Stimulated activated CD4-positive, alpha-beta T cell treated with anti-CD3 and anti-CD28 coated beads, TNF-alpha, amount 100 ng/mL, for 4 hours (primary cell): ENCODE measurements at places on chromosomes 1 and 21.
A peak's percentile ranks its signal among the peaks of the same experiment; 100 is the strongest.

DNA sequence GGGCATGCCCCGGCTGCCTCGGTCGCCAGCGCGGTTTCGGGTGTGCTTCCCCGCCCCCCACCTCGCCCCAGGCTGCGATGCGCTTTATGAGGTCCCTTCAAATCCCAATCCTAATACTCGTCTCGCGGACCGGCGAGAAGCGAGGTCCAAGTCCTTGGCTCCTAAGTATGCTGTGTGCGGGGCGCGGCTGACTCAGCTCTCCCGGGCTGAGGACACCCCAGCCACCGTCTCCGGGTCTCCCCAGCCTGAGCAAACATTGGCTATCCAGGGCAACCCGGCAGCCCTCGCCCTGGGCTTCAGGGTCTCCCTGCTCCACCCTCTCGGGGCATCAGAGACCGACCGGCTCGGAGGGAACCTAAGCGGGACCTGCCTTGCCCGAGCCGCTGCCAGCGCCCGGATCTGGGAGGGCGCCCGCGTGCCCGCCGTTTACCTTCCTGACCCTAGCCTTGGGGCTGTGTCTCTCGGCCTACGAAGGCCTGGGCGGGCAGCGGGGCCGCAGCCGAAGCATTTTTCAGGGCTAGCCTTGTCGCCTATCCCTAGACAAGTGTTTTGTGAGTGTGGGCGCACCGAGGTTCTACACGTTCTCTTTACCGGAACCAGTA lies 1.2 kb downstream of the ITPKB start:
- DNase-seq, result no peak

- no peak for DNase-seq
These were observed 13.2 kb upstream of the PRKAB2 start for GRCh38 chr1:147185432-147185831.

- no peak for DNase-seq
These were observed 122.2 kb downstream of the ACTL8 start for GRCh38 chr1:17877316-17877715.

DNA sequence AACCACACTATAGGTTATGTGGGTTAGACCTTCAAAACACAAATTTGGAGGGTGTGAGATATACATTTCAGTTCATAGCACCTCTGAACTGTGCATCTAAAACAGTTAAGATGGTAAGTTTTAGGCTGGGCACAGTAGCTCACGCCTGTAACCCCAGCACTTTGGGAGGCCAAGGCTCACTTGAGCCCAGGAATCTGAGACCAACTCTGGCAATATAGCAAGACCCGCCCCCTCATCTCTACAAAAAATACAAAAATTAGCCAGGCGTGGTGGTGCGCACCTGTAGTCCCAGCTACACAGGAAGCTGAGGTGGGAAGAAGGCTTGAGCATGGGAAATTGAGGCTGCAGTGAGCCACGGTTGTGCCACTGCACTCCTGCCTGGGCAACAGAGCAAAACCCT lies 47.9 kb downstream of the NAV1 start:
- DNase-seq, result no peak

- no peak for DNase-seq
These were observed 353.4 kb upstream of the NEGR1 start for GRCh38 chr1:72635719-72636118.

DNA sequence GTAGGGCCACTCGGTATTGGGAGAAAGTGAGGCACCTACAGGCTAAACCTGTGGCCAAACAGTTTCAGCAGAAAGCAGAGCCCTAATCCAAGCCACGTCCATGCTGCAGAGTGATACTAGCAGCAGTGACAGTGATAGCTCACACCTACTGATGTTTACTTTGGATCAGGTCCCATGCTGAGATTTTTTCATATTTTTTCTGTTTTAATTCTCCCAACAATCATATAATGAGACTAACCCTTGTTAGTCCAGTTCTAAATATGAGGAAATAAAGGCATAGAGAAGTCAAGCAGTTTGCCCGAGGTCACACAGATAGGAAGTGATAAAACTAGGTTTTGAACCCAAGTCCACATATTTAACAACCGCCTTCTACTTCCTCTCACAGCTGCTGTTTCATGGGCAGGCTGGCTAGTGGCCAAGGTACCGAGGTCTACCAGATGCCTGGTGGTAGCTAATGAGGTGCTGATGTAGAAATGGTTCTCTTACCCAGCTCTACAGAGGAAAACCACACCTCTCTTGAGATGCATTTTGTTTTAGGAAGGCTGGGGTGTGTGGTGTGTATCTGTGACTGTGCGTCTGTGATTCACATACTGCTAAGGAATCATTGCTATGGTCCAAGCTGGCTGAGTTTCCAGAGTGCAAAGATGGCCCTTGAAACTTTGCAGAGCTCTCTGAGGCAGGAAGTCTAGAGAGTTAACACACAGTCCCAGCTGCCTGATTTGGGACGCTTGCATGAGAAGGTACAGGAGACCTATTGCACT lies 80.3 kb upstream of the ARTN start:
- no peak for DNase-seq

DNA sequence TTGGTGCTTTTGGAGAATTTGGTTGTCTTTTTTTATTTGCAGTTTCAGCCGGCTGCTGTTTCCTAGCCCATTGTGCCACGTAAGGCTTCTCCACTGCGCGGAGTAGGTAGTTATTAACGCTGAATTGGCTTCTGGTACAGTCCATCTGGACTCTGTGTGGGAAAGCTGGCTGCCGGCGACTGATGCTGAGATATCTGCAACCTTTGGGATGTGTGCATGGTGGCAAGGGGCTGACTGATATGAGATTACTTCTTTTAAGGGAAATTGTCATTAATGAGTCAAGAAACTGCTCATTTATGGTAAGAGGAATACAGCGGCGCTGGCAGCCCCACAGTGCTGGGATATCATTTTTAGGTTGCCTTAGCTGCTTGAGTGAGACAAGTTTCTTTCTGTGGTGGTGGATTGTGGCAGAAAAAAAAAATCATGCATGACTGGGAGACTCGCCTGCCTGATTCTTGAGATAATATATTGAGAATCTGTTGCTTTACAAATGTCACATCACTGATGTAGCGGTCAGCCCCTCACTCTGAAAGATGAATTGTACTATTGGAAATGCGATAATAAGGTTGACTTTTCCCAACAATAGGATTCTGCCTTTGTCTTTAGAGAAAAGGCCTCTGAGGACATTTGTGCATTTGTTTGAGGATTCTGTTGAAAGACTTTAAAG lies 2.5 kb upstream of the ELAVL4 start:
- DNase-seq, result no peak

DNA sequence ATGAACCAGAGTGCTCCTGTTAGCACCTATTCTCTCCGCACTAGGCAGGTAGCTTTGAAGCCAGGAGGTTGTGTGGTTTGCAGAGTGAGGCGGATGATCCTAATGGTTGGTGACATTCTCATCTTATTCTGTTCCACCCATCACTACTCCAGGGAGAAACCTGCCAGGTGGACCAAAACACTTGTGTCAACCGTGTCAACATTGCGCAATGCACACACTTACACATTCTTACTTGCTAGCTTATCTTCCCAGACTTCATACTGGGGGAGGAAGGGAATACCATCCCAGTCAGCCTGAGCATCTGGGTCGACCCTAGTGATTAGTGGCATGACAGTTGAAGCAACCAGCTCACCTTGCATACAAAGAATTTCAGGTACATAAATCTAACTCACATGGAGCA lies 236.9 kb downstream of the RPS6KC1 start:
- no peak for DNase-seq

DNA sequence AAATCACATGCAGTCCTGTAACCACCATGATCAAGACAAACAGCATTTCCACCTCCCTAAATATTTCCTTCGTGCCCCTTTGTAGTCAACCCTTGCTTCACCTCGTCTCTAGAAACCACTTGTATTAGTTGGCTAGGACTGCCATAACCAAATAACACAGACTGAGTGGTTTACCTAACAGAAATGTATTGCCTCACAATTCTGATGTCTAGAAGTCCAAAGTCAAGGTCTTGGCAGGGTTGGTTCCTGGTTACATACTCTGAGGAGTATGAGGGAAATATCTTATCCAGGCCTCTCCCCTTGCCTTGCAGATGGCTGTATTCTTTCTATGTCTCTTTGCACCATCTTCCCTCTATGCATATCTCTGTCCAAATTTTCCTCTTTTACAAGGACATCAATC lies 23.3 kb upstream of the FRRS1 start:
- no peak for DNase-seq

- no peak for DNase-seq
These were observed 664 bp downstream of the BACE2 start for GRCh38 chr21:41168391-41169257.

- no peak for DNase-seq
These were observed 36.7 kb downstream of the ATP2B4 start for GRCh38 chr1:203663294-203663693.

GRCh38 chr21:42263591-42264131 lies 44.7 kb downstream of the ABCG1 start:
- DNase-seq, result no peak

GRCh38 chr1:224223819-224224714 lies 41.0 kb downstream of the DEGS1 start:
- no peak for DNase-seq

DNA sequence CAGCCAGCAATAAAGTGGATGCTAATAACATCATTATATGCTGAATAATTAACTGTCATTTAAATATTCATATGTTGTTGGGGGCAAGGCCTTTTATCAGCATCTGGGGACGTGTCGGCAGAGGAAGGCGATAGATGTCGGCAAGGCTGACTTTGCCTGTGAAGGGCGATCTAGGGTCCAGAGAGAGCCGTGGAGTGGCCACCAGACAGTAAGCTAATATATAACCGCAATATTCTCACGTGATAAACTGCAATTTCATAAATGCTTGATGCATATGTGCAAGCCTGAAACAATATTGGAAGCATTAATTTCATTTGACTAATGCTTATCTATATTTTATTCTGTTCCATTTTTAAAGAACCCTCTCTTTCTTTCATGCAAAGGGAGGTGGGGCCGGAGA lies 141.0 kb upstream of the POU3F1 start:
- no peak for DNase-seq

GRCh38 chr21:45088116-45088515 lies 13.7 kb downstream of the ADARB1 start:
- DNase-seq, result no peak

GRCh38 chr1:197994907-197995407 lies 77.8 kb downstream of the LHX9 start:
- no peak for DNase-seq

- no peak for DNase-seq
These were observed 162.5 kb downstream of the APP start for GRCh38 chr21:26007951-26008498.

DNA sequence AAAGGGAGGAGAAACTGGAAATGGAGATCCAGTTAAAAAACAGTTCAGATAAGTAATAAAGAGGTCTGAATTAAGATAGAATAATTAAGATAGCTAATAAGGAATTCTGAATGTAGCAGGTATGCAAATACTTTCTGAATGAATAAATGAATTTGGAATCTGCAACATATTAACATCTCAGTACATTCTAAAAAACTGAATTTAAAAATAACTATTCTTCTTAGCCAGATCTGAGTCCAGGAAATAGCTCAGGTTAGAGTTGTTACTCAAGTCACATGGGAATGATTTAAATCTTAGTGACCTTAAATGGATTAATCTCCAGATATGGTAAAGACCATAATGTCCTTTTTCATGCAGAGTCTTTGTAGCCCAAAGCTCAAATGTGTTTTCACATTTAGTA lies 51.2 kb downstream of the EYA3 start:
- DNase-seq, result no peak

DNA sequence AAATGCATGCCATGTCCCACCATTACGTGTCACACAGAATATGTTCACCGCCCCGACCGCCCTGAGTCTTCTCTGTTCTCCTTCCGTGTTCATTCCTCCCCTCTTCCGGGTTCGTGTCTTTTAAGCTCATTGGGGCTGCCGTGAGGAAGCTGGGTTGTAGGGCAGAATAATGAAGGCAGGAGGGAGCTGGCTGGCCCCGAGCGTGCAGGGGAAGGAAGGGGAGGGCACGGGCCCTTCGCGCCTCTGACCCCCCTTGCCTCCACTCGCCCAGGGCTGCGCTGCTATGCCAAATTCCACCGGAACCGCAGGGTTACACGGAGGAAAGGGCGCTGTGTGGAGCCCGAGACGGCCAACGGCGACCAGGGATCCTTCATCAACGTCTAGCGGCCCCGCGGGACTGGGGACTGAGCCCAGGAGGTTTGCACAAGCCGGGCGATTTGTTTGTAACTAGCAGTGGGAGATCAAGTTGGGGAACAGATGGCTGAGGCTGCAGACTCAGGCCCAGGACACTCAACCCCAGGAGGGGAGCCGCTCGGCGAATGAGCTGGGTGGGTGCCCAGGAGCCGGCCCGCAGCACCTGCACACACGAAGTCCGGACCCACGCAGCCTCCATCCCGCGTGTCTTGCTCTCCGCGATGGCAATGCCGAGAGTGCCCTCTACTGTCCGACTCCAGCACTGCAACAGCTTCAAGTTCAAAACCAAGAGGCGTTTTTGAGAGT lies 16.5 kb upstream of the AGTRAP start:
- DNase-seq, result peak; percentile 76

- DNase-seq, result no peak
These were observed 51.5 kb downstream of the MAP3K7CL start for GRCh38 chr21:29181799-29182470.

- no peak for DNase-seq
These were observed 61.5 kb downstream of the CD58 start for GRCh38 chr1:116508984-116509980.

GRCh38 chr1:231216498-231216897 lies 24.5 kb upstream of the GNPAT start:
- no peak for DNase-seq

DNA sequence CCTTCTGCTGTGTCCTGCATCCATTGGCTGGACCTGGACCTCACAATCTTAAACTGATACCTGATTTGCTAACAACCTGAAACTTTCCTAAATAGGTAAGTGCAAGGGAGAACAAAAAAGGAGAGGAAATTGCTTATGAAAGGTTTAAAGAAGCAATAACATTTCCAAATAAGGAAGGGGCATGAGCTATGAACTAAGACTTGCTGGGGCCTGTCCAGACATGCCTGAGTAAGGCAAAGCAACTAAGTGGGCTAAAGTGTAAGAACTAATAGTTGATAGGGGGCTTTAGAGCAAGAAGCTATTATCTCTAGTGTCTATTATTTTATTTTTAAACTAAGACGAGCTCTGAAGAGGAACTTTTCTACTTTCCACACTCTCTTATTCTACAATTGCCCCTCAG lies 11.6 kb downstream of the JMJD4 start:
- DNase-seq, result no peak

GRCh38 chr1:91591175-91591974 lies 90.7 kb downstream of the CDC7 start:
- no peak for DNase-seq

DNA sequence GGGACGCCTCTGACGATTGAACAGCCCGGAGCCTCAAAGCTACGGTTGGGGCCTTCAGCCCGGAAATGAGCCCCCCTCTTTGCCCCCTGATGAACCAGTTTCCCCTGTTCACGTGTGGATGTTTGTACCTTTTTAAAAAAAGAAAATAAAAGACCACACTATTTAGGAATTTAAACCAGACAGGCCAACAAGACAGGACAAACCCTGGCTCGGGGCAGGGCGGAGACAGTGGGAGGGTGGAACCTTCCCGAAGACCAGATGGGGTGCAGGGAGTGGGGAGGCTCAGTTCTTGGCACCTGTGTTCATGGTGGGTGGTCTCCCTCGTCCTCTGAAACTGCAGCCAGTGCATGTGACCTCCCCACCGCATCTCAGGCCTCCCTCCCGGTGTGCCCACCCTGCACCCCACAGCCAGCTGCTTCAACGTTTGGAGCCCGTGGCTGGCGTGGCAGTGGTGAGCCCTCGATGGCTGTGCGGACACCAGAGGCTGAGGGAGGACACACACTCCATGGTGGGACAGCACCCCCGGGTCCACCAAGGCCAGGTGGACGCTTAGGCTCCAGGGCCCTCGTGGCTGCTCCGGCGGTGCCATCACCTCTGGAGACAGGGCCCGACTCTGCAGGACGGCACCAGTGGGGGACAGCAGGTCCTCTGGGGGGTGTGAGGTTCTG lies 45.6 kb downstream of the COL18A1 start:
- no peak for DNase-seq
